T-helper 1 cell (primary cell): ENCODE measurements at places on chromosomes 11 and 22.
A peak's percentile ranks its signal among the peaks of the same experiment; 100 is the strongest.

GRCh38 chr11:57219021-57219627, 17.9 kb downstream of the APLNR start:
- DNase-seq: no peak

- no peak for DNase-seq
These were observed 37.4 kb upstream of the CD82 start for GRCh38 chr11:44528103-44528502.

GRCh38 chr11:45288339-45288738, 2.2 kb upstream of the SYT13 start:
- DNase-seq: no peak

GRCh38 chr11:15197696-15198095, 83.0 kb downstream of the INSC start:
- no peak for DNase-seq

DNA sequence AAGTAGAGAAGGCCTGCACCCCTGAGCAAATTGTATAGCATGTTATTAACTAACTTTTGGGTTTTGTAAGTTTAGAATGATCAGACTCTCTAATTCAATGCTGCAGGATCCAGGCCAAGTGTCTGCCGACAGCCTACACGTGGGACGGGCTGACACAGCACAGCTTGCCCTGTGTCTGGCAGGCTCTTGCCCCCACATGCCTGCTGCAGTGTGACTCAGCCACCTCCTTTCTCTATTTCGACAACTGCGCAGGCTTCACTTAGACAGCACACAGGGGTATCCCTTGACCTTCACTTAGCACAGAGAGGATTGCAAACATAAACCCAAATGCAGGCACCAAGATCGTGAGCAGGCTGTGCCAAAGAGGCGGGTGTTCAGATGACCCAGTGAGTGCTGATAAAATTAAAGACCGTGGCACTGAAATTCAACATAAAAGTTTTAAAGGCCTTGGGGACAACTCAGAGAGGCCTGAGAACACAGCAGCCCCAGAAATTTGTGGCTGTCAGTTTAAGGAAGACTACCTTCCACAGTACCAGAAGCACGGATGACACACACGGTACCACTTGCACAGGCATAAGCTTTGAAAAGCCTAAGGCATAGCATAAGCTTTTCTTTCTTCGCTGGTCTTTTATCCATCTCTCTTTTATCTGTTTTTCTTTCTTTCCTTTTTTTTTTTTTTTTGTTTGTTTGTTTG, 37.8 kb downstream of the SCN3B start:
- DNase-seq: no peak

- DNase-seq: no peak
These were observed 38.6 kb upstream of the POGLUT3 start for GRCh38 chr11:108536783-108537182.

- DNase-seq: no peak
These were observed 31.1 kb downstream of the RPL3 start for GRCh38 chr22:39288135-39288898.

DNA sequence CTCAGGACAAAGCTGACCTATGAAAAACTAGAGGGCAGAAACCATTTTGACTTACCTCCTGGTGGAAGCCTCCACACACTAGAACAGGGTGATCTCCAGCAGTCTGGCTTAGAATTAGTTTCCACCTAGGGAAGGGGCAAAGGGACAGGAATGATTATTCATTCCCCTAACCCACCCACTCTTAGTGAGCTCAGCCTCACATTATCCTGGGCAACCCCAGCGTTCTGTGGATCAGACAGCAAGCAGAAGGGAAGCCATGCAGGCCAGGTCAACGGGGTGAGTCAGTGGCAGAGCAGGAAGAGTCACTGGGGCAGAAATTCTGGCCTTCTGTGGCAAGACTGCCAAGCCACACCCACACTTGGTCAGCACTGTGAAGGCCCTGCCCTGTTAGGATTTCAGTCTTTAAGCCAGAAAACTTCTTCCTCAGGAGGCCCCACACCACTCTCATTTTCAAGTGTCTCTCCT, 10.5 kb downstream of the NUMA1 start:
- no peak for DNase-seq

- no peak for DNase-seq
These were observed 23.7 kb downstream of the TANGO2 start for GRCh38 chr22:20044495-20045151.

DNA sequence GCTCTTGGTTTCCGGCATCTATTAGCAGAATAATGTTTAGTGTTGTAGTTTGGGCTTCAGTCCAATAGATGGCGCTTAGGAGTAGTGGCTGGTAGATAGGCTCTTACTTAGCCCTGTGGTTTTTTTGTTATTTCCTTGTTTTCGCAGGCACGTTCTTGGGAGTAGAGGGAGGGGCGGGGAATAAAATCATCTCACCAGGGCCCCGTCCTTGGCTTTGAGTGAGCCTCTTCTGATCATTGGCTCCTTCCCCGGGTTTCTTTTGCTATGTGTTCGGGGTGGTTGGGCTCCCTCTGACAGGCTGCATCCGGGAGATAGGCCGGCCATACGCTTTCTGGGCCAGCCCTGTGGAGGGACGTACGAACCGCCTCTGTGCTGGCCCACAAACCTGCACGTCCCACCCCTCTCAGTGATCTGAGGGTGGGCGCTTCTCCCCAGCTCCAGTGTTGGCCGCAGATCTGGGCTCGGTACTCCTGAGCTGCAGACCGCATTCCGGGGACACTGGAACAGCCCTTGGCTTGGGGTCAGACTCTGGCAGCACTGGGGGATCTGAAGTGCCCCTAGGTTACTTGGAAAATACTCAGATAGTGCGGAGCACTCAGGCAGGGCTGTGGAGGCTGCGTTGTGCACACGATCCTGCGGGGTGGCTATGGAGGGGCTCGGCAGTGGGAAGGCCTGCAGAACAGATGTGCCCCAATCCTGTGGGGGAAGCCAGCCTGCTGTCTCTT, 217.0 kb downstream of the DYNC2H1 start:
- no peak for DNase-seq

DNA sequence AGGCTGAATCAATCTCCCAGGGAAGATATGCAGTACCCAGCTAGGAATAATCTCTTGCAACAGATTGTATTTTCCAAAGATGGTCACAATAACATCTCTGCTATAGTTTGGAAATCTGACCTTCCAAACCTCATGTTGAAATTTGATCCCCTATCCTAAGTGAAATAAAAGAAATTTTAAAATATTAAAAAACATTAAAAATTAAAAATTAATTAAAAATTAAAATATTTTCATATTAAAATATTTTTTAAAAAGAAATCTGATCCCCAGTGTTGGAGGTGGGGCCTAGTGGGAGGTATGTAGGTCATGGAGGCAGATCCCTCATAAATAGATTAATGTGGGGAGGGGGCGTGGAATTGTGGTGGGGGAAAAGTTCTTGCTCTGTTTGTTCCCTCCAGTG, 79.7 kb downstream of the FAM168A start:
- no peak for DNase-seq

- DNase-seq: no peak
These were observed 59.5 kb upstream of the PRSS23 start for GRCh38 chr11:86740628-86741483.

DNA sequence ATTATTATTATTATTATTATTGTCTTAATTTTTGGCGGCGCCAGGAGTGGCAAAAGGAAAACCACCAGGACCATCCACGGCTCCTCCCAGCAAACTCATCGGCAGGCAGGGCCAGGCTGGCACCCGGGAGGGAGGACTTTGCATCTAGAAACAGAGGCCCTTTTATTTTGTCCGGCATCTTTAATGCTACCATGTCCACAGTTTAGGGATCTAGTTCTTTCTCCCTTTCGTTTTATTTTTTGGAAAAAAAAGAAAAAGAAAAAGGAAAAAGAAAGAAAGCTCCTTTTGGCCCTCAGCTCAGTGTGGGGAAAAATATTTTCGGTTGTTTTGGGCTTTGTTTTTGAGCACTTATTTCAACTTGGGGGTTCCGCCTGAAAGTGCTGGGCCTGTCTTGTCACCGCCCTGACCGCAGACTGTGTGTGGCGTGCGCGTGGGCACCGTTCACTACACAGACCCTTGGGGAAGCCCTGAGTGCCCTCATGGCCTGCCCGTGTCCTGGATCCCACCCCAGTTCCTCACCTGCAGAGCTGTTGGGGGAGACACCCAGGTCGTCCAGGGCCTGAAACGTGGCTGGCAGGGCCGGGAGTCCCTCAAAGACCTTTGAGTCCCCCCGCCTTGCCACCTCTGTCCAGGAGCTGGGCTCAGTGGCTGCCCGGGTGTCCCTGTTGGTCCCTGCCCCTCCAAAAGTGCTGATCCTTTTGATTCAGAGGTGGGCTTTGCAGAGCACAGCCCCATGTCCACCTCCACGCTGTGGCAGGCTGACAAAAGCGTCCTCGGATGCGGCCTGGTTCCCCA, 69.1 kb upstream of the PPARA start:
- no peak for DNase-seq

GRCh38 chr22:37784829-37785495, 22.8 kb upstream of the GCAT start:
- no peak for DNase-seq

- DNase-seq: no peak
These were observed 2.2 kb upstream of the BCO2 start for GRCh38 chr11:112173152-112173551.

GRCh38 chr11:12806113-12806512, 131.9 kb downstream of the TEAD1 start:
- no peak for DNase-seq

DNA sequence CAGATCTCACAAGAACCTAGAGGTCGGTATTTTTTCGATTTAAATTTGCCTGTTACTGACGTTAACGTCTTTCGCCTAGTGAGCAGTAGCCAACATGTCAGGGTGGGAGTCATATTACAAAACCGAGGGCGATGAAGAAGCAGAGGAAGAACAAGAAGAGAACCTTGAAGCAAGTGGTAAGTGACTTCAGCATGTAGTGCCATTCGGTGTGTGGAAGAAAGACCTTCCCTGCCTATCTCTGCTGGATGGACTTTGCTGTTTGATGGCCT, 750 bp downstream of the XRCC6 start:
- no peak for DNase-seq

- DNase-seq: no peak
These were observed 100.4 kb downstream of the MPPED2 start for GRCh38 chr11:30485756-30486155.

GRCh38 chr11:74232311-74232950, 61.3 kb downstream of the PPME1 start:
- peak; percentile 13 for DNase-seq

GRCh38 chr11:44596525-44597276, 31.2 kb downstream of the CD82 start:
- DNase-seq: peak; percentile 70

DNA sequence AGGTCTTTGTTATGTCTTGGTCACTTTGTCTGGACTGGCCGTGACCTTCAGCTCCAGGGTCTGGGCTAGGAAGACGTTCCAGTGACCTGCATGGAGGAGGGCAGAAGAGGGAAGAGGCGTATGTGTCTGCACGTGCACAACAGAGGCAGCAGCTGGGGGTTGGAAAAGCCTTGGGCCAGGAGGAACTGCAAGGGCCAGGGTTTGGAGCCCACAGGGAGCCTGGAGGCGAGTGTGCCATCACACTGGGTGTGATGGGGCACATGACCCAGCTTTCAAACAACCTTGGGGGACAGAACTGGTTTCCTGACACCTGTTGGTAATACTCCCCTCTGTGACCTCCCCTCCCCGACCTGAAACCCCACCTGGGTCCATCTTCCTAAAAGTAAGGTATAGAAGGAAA, 34.7 kb downstream of the CHRDL2 start:
- no peak for DNase-seq

- DNase-seq: no peak
These were observed 91.5 kb upstream of the YWHAH start for GRCh38 chr22:31852691-31853421.

GRCh38 chr22:37764622-37765021, 43.1 kb upstream of the GCAT start:
- no peak for DNase-seq

DNA sequence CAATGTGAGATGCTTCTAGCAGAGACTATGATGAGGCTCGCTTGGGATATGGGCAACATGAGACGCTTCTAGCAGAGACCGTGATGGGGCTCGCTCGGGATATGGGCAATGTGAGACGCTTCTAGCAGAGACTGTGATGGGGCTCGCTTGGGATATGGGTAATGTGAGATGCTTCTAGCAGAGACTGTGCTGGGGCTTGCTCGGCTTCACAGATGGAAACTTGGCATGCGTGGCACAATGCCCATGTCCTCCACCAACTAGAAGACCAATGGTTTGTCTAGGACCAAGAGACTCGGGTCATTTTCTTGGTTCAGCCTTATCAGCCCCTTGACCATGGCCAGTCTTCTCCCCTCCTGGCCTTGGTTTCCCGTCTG, 7.1 kb downstream of the MYEOV start:
- no peak for DNase-seq

- DNase-seq: no peak
These were observed 435.5 kb downstream of the TBC1D22A start for GRCh38 chr22:47197773-47198500.

DNA sequence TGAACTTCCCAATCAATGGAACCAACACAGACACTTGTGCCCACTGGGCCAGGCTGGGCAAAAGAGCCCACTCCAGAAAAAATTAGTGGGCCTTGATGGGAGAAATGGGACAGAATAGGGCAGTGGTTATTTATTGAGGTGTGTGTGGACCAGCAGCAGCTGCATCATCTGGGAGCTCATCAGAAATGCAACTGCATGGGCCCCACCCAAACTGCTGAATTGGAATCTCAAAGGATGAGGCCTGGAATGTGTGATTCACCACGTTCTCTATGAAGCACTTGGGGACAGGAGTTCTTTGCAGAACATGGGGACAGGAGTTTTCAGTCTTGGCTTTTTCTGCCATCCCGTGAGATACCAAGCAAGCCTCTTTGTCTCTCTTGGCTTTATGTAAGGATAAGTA, 255.6 kb upstream of the PLET1 start:
- no peak for DNase-seq

- DNase-seq: no peak
These were observed 83.8 kb downstream of the ME3 start for GRCh38 chr11:86588566-86589090.

DNA sequence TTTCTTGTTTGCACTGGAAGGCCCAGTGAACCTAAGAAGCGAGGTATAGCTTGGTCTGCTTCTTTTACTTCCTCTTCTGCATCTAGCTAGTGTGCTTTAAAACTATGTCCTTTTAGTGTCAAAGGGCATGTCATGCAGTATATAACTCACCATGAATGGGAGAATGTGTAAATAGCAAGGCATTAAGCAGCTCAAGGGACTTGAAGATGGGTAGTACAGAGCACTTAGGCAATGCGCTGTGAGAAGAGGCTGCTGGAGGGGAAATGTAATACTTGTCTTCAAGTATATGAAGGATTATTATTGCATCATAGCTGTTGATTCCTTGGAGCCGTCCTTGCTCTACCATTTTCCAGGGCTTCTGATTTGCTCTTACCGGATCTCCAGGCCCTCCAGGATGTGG, 7.6 kb downstream of the MAML2 start:
- DNase-seq: no peak
